Suprapubic skin (tissue), 4 donors: ENCODE measurements at places on chromosomes 5 and 9. TPM values are rescaled to one million over a fixed set of nuclear protein-coding genes. Genes with fewer than 3 reads are reported as not detected.

DNA sequence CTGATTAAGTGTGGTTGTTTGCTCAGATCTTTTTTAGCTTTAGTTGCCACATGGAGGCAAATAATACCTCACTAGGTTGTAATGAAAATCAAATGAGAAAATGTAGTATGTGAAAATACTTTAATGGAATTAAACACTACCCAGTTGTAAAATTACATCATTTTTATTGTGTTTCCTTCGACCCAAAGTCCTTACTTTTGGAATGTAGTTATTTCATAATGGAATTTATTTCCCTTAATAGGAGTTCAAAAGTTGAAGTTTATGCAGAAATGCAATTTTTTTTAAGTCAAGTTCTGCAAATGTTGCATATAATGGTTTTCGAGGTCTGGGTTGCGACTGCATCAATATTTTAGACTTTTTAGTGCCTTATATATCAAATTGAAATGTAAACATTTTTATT lies 31.0 kb downstream of the TNPO1 start:
- no peak for DNase-seq

MTX3 gene
- total RNA-seq, result 11.8 TPM

GRCh38 chr5:141958546-141959172 lies 657 bp upstream of the PCDH12 start:
- no peak for DNase-seq

P4HA2 gene
- 42.0 TPM for total RNA-seq

GRCh38 chr9:126144196-126144595 lies 182.4 kb upstream of the MVB12B start:
- no peak for DNase-seq

PAEP gene
- not detected for total RNA-seq

RMRP gene
- total RNA-seq, result 15,173 TPM

GRCh38 chr5:140785905-140786686 lies at the start of gene PCDHA1:
PCDHA1 (plus strand) TSS chr5:140786140.
- DNase-seq, result no peak

DNA sequence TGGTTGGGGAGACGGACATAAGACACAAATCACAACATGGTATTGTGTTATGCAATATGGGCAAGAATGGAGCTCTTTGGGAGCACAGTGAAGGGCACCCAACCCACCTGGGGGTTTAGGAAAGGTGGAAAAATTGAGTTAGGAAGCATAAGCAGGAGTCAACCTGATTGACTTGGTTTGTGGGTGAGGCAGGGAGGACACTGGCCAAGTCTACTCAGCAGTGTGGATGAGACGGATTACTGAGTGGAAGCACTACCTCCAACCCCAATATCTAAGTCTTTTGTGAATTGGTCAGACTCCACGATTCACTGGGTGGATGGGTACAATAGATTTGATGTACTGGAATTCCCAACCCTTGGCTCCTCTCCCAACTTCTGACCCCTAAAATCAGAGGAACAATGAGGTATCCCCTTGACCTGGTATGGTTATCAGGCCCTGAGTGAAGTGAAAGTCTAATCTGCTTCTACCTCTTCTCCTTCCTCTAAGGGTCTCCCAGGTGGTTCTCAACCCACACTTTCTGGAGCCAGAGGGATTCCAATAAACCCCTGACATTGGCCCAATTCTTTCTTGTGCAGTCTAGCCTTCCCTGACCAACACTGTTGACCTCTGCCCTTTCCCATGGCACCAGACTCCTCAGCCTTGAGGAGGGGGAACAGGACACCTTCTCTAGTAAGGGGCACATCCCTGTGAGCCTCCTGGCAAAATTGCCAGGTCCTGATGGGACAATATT lies 5.2 kb downstream of the EGR1 start:
- no peak for DNase-seq

DNA sequence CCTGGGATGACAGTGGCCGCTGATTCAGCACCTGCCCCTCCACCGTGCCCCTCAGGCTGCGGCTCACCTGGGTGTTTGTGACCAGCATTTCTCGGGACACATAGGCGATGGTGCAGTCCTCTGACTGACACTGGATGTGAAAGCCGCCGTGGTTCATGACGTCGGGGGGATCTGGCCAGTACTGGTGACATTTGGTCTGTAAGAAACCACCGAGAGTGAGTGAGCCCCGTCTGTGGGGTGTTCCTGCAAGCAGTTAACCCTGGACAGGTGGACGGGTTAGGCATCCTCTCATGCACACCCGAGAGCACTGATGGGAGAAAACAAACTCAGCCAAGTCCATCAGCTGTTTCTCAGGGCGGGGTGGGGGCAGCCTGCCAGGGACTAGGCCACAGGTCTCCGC lies 62.5 kb upstream of the EPB41L4B start:
- DNase-seq, result no peak

- no peak for DNase-seq
Observed at GRCh38 chr9:107363516-107364152, 80.6 kb downstream of the RAD23B start.

GRCh38 chr5:59764361-59764760 lies 129.2 kb downstream of the PDE4D start:
- no peak for DNase-seq

VCAN gene
- 24.1 TPM for total RNA-seq

GRCh38 chr5:4700069-4700468 lies 440.1 kb upstream of the ADAMTS16 start:
- peak; percentile 74 for DNase-seq

DNA sequence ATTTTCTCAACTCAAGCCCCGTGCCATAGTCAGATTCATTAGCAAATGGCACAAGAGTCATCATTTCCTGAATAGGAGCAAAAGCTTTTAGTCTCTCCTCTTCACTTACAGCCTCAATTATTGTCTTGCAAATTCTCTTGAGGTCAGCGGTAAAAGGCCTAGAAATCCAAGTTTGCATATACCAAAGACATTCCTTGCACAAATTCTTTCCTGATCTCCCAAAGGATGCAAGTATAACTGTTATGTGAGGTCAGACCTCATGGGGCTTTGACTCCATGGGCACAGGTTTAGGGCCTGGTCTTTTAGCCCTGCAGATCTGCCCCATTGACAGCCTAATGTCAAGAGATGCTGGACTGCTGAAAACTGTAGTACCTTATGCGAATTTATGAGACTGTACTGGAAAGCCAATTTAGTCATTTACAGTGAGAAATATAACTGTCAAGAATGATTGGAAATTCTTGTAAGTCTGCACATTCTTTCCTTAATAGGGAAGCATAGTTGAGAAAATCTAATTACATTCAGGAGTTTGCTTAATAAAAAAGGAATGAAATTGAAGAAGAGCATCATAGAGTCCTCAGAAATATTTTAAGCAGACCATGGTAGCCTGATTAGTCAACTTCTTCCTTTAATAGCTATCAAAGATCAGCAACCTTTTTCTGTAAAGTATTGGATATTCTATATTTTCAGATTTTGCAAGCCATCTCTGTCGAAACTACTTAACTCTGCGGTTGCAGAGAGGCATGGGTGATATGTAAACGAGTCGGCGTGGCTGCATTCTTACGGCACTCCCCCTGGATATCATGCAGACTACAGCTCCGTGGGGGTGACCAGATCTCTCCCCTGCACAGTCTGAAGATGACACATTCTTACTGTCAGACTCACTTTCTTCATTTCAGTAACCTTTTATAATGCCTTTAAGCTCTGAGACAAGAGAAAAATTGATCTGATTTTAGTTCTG lies 45.2 kb downstream of the GCNT4 start:
- no peak for DNase-seq

- DNase-seq, result no peak
Observed at GRCh38 chr9:130400870-130401269, 43.9 kb upstream of the ASS1 start.

SH3RF2 gene
- total RNA-seq, result 129 TPM

PCDHB5 gene
- 0.72 TPM for total RNA-seq

TYRP1 gene
- 250 TPM for total RNA-seq
